ENCODE measurements at places on chromosomes 11 and 22. TPM values are rescaled to one million over a fixed set of nuclear protein-coding genes. Genes with fewer than 3 reads are reported as not detected.
A peak's percentile ranks its signal among the peaks of the same experiment; 100 is the strongest.

RTN4R gene
- total RNA-seq, result 4.4 TPM

DEFB131B gene
- not detected for total RNA-seq

GRCh38 chr11:2716376-2717095, 16.7 kb upstream of the KCNQ1OT1 start:
- DNase-seq, result no peak

GRCh38 chr11:133249065-133249464, 283.2 kb downstream of the OPCML start:
- DNase-seq, result no peak

CNGA4 gene
- total RNA-seq, result 0.31 TPM

GRCh38 chr11:95327273-95327948, 96.4 kb upstream of the SESN3 start:
- DNase-seq, result no peak

- DNase-seq, result peak; percentile 36
These were observed 487.3 kb downstream of the BRD1 start for GRCh38 chr22:49340406-49340805.

All from sciatic nerve (tissue), 2 donors.